Muscle of arm (tissue), 14 donors: ENCODE measurements at places on chromosomes 5 and 9.
A peak's percentile ranks its signal among the peaks of the same experiment; 100 is the strongest.

DNA sequence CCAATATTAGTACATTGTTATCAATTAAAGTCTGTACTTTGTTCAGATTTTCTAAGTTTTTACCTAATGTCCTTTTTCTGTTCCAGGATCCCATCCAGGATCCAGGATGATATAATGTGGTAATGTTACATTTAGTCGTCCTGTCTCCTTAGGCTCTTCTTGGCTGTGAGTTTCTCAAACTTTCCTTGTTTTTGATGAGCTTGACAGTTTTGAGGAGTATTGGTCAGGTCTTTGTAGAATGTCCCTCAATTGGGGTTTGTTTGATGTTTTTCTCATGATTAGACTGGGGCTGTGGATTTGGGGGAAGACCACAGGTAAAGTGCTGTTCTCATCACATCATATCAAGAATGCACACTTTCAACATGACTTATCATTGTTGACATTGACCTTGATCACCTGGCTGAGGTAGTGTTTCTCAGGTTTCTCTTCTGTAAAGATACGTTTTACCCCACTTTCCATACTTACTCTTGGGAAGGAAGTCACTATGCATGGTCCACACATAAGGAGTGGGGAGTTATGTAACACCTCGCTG lies 9.6 kb downstream of the NDFIP1 start:
- DNase-seq, result no peak

DNA sequence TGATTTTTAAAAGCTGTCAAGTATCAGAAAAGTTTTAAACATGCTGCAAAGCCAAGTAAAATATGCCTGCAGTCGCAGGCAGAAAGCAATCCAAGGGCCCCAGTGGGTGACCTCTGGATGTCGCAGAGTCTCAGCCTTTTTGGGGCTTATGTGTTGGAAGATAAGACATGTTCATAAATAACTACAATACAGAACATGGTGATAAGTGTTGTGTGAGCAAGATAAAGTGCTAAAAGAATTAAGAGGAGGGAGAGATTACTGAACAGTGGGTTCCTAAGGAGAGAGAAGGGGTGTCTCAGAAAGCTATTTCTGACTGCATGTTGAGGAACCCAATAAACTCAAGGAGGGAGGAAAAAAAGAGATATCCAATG lies 78.9 kb upstream of the ADRB2 start:
- DNase-seq, result no peak

- DNase-seq, result no peak
Observed at GRCh38 chr5:146205499-146206202, 2.2 kb downstream of the RBM27 start.

- DNase-seq, result peak; percentile 30
Observed at GRCh38 chr9:83355729-83356151, 182.5 kb downstream of the FRMD3 start.

- no peak for DNase-seq
Observed at GRCh38 chr9:17217272-17217671, 82.4 kb downstream of the CNTLN start.

DNA sequence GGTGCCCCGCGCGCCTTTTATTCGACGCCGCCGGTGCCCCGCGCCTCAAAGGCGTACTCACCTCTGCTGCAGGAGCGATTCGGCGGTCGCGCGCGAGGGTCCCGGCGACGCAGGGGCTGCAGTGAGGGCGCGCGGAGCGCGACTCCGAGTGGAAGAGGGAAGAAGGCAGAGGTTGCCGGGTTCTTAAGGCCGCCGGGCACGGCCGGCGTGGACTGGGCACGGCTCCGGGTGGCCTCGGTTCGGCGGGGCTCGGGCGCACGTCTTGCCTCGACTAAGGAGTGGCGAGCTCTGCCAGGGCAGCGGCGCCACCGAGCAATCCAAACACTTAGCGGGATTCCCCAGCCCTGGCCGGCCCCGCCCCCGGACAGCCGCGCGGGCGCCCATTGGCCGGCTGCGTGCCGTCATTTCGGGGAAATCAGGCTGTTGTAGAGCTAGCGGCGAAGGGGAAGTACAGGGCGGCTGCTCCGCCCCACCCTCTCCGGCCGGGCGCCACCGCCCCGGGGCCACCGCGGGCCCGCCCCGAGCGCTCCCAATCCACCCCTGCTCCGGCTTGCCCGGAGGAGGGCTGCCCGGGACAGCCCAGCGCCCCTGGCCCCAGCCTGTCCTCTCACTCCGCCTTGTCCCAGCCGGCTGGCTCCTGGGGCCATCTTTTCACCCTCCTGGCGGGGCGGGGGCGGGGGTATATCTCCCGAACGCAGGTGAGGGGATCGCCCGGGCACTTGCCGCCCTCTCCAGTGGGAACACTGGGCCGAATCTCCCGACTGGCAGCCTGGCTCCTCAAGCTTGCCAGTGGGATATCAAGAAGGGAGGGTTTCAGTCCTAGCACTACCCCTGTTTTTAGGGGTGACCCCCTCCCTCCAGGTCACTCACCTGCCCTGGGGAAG lies at the start of gene IRF1:
IRF1 (minus strand) TSS at position 290 of the 884 bp plus-strand sequence. CDS start 1,295 bp downstream, outside the sequence.
- peak; percentile 95 for DNase-seq
